ENCODE measurements at places on chromosomes 7 and 10.

- DNase-seq: no peak
Observed at GRCh38 chr7:37151741-37152413, 296.8 kb downstream of the ELMO1 start.

DNA sequence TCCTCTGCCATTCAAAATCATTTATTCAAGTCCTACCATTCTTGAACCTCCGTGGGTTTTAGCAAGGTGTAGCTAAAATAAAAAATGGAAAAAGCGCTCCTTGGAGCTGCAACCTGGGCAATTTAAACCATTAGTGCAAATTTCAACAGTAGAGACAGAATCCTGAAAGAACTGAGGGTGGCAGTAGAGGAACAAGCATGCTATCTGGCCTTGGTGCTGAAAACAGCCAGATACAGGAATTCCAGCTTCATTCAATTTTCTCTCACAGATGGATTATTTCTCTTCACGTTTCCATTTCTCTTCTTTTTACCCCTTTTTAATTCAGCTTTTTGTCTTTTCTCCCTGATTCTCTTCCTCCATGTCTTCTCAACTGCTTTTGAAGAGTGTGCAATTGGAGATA is 77.7 kb downstream of the OTUD1 start:
- peak; percentile 8 for DNase-seq

- no peak for DNase-seq
Observed at GRCh38 chr7:3272691-3273141, 28.3 kb upstream of the SDK1 start.

GRCh38 chr10:110600487-110601101 is 33.1 kb downstream of the SMC3 start:
- DNase-seq: peak; percentile 18

GRCh38 chr7:49001610-49002033 is 77.3 kb downstream of the CDC14C start:
- no peak for DNase-seq

GRCh38 chr10:60271319-60272040 is 118.2 kb downstream of the ANK3 start:
- DNase-seq: no peak

- no peak for DNase-seq
Observed at GRCh38 chr10:69948261-69948660, 104.4 kb upstream of the MACROH2A2 start.
